Stimulated activated CD8-positive, alpha-beta memory T cell treated with anti-CD3 and anti-CD28 coated beads, Interleukin-7, amount 100 ng/mL, for 1 hour (primary cell): ENCODE measurements at places on chromosomes 6 and 20.

- no peak for DNase-seq
These were observed 518.1 kb downstream of the HDGFL1 start for GRCh38 chr6:23087471-23087870.

DNA sequence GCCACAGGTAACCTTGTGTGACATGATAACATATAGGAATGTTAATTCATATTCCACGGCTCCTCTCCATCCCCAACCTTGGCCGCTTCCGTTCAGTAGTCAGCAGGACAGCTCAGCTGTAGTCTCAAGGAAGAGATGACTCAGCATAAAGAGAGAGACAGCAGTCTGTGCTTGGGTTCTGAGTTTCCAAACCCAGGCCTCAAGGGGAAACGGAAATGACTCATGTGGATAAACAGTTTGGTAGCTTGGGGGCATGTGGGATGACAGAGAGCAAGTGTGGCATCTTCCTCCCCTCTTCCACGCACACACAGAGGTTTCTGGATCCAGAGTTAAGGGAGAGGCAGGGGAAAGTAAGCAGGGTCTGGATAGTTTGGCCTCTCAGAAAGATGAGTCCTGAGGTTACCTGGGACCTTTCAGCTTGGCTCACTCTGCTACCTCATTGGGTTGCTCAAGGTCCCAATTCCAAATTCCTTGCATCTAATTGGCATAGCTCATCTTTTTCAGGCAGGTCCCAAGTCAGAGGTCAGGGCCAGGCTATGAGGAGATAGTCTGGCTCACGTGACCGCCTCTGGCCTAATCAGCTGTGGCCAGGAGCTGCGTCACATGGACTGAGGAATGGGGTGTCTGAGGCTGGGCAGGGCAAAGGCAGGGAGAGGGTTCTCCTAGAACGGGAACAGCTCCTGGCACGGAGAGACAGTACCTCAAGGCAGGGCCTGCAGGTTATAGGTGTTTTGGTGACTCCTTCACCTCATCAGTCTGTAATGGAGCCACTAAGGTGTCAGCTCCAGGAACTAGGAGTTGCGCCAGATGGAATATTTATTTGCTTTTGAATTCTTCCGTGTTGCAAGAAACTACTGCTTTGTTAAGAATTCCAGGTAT is 36.5 kb upstream of the MLN start:
- DNase-seq, result no peak

DNA sequence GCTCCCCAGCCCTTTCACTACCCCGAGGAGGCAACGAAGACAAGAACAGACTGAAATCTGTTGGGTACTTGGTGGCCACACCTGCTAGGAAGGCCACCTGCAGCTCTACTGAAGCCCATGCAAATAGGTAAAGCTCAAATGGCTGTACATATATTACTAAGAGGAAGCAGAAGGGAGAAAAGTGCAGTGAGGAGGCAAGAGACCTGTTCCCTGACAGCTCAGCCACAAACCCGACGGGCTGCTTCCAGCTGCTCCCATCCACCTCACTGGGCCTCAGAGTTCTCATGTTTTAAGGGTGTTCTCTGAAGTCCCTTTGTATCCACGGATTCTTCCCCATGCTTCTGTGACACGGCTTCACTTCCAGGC is 24.6 kb downstream of the TRAM2 start:
- DNase-seq, result no peak

GRCh38 chr6:142926494-142927270 is 18.3 kb downstream of the HIVEP2 start:
- DNase-seq, result peak; percentile 45
